ENCODE measurements at places on chromosomes 13 and 19.
A peak's percentile ranks its signal among the peaks of the same experiment; 100 is the strongest.

GRCh38 chr13:26377038-26377437, 123.1 kb downstream of the CDK8 start:
- no peak for DNase-seq

DNA sequence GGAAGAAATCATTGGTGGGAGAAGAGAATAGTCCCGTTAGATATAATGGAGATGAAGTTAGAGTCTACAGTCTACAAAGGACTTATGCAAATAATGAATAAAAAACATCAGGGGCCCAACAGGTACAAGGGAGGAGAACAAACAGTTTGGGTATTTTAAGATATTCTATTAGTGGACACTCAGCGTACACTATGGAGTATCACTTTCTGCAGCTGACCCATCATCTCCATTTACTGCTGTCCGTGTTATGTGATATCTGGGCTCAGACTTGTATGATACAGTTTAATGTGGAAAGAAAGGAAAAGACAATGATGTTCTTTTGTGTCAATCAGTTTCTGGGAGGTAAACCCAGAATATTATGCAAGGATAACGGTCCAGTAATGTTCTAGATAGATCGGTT, 126.2 kb downstream of the RAB20 start:
- DNase-seq, result no peak

GRCh38 chr19:16111909-16112752, 442 bp downstream of the RAB8A start:
- no peak for DNase-seq

GRCh38 chr19:588741-589692, 664 bp upstream of the HCN2 start:
- DNase-seq, result no peak

GRCh38 chr13:25170554-25171111, 1.5 kb downstream of the AMER2 start:
- DNase-seq, result no peak

- peak; percentile 69 for DNase-seq
These were observed 2.3 kb upstream of the STRN4 start for GRCh38 chr19:46748325-46749109.

GRCh38 chr13:89514534-89515312, 1832.8 kb upstream of the MIR17HG start:
- DNase-seq, result no peak

DNA sequence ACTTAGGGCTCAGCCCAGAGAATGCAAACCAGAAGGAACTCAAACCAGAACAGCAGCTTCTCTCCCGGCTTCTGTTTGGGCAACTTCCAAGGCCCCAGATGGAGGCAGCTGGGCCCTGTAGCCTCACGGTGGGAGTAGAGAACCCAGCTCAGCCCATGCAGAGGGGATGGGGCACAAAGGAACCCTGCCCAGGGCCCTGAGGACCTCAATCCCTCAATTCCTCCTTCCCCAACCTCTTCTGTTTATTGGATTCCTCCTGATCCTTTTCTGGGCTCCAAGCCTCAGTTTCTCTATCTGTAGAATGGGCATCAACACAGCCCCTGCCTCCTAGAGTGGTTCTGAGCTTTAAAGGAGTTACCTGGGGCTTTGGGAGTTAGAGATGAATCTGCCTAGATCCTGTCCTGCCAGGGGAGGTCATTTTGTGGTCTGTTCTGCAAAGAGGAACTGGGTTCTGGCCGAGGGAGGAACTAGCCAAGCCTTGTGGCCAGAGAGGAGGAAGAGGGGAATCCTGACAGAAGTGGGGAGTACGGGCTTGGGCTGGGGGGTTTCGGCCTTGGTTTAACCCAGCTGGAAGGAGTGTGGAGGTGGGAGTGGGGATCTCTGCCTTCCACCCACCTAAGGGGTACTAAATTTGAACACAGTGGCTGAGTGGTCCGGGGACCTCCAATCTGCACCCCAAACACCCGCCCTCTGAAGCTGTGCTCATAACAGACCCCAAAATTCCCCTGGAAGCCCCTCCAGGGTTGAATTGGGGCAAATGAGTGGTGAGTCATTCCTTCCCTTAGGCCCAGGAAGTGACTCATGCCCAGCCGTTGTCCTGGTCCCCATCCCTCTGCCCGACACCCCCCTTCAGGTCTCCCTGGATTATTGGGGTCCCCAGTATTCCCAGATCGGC, 2.7 kb downstream of the ADGRE5 start:
- DNase-seq, result peak; percentile 58

DNA sequence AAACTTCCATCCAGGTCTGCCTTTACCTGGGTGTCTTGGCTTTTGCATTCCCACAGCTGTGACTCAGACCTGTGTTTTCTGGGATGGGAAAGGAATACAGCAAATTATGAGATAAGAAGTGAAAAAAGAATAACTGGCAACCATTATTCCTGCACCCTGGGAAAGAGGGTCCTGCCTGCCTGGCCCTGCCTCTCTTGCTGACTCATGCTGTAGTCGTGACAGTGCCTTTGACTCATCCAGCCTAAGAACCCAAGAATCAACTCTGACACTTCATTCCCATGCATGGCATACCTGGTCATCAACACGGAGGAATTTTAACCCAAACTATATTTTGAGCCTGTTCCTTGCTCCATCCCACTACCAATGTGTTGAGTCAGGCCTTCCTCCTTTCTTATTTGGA, 185.4 kb upstream of the SERP2 start:
- DNase-seq, result no peak

DNA sequence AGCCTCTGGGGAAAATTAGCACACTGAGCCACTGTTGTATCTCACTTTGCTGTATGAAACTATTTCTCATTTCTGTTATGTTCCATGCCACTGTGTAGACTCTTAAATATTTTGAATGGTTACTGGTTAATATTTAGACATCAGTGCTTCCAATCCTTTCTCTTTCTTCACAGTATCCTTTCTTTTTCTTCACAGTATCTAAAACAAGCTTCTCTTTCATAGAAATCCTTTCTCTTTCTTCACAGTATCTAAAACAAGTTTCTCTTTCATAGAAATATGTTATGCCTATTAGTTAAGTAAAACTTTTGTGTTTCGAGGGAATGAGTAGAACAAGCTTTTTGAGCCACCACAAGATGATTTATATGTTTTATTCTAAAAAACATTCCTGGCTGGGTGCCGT, 326.8 kb upstream of the KLF12 start:
- no peak for DNase-seq

- no peak for DNase-seq
These were observed at the start of gene FAM83E for GRCh38 chr19:48614436-48615230. Gene FAM83E, minus strand, starts transcription at chr19:48615076. Its CDS starts 1,704 bp downstream, at chr19:48613372.
